B cell (primary cell): ENCODE measurements at places on chromosomes 12 and 14.

- no peak for DNase-seq
Measured at GRCh38 chr14:22803687-22803974, 11.6 kb downstream of the SLC7A7 start.

GRCh38 chr12:125922330-125922729 lies 857.1 kb downstream of the AACS start:
- no peak for DNase-seq

DNA sequence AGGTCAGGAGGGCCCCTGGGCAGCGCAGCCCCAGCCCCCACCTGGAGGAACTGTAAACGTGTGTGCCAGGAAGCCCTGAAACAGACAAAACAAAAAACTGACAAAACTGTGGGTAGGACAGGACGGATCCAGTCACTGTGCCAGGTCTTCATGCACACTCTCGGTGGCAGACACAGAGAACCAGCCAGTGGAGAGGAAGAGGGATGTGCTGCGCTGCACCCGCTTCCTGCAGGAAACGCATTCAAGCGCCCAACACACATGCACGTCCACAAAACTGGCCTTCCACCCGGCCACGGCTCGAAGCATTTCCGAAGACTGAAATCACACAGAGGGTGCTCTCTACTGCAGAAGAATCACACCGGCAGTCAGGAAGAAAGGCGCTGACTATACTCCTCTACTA lies 16.9 kb downstream of the BRF1 start:
- no peak for DNase-seq

GRCh38 chr12:131142891-131143657 lies 189.4 kb downstream of the ADGRD1 start:
- no peak for DNase-seq
